Stimulated activated CD8-positive, alpha-beta memory T cell treated with anti-CD3 and anti-CD28 coated beads, Interleukin-4, amount 100 ng/mL, for 4 hours (primary cell): ENCODE measurements at places on chromosomes 12 and 14.

DNA sequence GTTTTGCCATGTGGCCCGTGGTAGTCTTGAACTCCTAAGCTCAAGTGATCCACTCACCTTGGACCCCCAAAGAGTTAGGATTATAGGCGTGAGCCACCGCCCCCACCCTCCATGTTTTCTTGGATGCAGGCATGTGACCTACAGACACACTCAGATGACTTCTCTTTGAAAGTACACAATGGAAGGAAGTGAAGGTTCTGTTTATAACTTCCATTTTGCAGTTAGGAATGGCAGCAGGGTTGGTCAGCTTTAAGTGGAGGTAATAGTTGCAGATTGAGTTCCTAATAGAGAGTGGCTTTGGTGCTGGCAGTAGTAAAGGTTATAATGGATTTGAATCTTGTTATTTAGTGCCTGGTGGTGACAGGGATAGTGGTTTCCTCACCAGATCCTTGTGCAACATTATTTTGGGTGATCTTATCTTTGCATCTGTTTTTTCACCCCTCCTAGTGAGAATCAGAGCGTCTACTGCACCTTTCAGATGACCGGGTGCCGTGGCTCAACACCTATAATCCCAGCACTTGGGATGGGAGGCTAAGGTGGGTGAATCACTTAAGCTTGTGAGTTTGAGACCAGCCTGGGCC, 15.3 kb downstream of the LARP4 start:
- DNase-seq, result no peak

DNA sequence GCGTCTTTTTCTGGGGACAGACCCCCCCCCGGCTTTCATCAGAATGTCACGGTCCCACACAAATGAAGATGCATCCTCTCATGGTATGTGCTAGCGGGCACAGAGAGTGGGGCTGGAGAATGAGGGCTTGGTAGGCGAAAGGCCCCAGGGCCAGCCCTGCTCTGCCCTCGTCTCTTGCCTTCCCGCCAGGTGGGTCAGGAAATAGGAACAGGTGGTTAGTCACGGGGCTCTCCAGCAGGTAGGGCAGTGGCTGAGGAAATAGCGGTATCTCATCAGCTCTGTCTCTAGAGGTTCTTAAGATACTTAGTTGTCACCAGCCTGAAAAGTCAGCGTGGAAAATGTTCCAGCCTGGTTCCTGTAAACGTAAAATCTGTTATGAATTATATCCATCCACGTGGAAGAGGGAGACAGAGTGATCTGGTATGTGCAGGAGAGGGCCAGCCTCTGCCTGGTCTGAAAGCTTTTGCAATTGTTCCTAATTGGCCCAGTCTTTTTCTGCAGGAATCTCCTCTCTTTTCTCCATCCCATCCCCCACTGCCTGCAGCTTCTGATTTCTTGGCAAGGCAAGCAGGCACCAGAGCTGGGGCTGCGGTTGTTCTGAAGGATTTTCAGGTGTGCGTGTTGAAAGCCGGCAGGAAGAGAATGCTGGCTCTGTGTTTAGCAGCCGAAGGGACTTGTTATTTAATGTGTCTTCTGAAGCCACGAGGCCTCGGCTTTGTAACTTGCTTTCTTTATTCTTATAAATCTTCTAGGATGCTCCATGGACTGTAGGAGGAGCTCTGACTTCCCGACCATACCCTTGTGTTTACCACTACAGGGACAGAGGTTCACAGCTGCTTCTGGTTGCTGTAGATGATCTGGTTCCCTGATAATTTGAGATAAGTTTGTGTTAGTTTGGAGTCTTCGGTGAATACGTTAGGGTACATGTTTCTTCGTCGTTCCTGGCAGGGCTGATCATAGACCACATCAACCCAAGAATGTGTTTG, 131.1 kb downstream of the CACNA1C start:
- no peak for DNase-seq

DNA sequence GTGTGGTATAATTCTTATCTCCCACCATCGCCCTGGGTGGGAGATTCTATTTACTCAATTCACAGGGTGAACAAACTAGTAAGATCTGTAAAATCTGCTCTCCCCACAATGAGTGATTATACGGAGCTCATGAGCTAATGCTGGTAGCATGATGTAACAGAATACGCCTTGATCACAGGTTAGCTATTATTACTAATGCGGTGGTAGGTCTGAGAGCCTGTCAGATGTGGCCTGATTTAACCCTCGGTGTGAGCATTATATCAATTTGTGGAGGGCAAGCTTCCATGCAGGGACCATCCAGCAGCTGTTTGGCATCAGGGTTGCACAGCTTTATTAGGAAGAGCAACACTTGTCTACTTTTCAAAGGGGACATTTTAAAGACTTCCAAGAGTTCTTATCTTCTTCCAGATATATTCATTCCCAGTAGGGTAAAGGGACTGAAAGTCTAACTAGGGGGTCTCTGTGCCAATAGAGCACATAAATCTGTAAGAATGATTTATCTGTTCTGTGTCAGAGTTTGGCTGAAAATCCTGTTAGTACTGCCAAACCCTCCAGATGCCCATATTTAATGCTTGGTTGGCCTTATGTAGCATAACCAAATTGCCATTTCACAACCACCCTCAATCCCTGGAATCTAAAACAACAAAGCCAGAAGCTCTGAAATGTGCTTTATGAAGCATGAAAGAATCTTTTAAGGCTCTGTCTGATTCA, 18.7 kb downstream of the TSHR start:
- no peak for DNase-seq

- no peak for DNase-seq
Observed at GRCh38 chr12:39795481-39795880, 175.9 kb upstream of the ABCD2 start.

DNA sequence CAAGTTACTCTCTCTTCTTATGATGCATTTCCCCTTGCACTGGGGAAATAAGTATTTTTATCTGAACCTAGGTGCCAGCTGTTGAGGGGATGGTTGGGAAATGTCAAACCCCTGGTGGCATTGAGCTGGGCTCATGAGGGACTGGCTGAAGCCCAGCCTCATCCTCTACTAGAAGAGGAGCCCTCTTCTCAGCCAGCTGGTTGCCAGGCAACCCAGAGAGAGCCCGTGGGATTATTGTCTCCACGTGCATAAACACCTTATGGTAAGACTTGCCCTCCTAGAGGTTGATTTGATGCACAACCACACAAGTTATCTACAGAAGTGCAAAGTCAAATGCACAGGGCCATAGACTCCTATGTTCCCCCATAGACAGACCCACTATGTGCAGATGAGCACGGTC, 89.8 kb downstream of the WSCD2 start:
- no peak for DNase-seq

DNA sequence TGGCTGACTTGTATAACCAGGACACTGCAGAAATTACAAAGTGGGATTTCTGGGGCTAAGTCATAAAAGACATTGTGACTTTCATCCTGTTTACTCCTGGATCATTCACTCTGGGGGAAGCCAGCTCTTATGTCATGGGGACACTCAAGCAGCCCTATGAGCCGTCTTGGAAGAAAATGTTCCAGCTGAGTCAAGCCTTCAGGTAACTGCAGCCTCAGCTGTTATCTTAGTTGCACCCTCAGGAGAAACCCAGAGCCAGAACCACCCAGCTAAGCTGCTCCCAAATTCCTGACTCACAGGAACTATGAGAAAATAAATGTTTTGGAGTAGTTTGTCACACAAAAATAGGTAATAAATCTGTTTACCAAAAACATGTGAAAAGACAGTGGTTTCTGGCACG, 43.1 kb upstream of the GXYLT1 start:
- no peak for DNase-seq

GRCh38 chr12:82638324-82638723, 48.4 kb upstream of the TMTC2 start:
- DNase-seq, result no peak

DNA sequence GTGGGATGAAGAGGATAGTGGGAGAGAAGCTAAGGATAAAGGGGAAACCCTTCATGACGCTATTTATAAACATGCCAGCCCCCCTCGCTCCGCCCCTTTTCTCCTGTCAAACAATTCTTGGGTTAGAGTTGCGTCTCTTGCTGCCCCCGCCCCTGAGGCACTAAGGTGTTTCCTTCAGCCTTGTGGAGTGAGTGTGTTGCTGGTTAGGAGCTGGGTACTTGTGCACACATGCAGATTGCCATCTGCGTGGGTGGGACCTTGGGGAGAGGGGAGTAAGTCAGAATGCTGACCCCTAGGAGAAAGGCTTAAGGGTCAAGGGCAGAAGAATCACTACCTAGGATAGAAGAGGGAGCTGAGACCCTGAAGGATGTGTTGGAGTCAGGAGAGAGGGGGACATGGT, 5.4 kb downstream of the FOXJ2 start:
- DNase-seq, result no peak

GRCh38 chr14:23432946-23433345, 2.5 kb downstream of the MYH7 start:
- DNase-seq, result no peak

- no peak for DNase-seq
Observed at GRCh38 chr14:29311983-29312382, 545.4 kb downstream of the FOXG1 start.

GRCh38 chr12:48038085-48038484, 33.8 kb upstream of the COL2A1 start:
- no peak for DNase-seq

DNA sequence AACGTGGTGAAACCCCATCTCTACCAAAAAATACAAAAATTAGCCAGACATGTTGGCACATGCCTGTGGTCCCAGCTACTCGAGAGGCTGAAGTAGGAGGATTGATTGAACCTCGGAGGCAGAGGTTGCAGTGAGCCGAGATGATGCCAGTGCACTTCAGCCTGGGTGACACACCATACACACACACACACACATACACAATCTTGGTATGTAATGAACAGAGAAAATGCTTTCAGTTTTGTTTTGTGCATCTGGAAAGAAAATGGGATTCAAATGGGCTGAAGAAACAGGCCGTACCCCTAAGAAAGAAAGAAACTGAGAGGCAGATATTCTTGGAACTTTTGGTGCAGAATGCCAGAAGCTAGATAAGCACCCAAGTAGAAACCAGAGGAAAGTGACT, 107.2 kb downstream of the PDE3A start:
- no peak for DNase-seq

- no peak for DNase-seq
Observed at GRCh38 chr14:22545842-22546721, 42.9 kb downstream of the DAD1 start.

DNA sequence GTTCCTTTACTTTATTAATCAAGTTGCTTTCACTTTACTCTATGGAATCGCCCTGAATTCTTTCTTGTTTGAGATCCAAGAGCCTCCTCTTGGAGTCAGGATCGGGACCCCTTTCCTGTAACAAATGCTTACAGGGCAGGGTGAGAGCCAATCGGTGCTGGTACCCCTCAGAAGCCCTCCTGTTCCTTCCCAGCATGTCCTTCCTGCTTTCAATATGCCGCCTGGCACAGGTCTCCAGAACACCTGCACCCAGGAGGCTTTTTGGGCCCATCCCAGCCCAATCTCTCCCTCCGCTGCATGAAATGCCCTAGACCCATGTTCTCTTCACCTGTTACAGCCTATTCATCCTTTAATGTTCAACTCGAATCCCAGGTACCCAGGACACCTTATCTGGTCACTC, 122.2 kb downstream of the FOXN3 start:
- DNase-seq, result no peak

DNA sequence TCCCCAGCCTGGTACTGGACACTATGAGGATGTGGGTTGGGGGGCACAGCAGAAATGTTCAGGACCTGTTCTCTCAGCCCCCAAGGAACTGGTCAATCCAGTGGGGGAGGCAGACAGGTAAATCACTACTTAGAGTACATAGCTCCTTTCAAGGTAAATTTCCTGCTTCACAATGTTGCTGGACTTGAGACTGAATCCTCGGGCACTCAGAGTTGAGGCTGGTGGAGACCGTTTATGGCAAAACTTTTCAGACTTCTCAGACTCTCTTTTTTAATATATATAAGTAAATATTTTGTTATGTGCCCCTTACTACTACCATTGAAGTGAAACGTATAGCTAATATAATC, 483 bp upstream of the SERPINA10 start:
- no peak for DNase-seq

GRCh38 chr14:83780321-83780720, 1749.6 kb upstream of the FLRT2 start:
- no peak for DNase-seq

DNA sequence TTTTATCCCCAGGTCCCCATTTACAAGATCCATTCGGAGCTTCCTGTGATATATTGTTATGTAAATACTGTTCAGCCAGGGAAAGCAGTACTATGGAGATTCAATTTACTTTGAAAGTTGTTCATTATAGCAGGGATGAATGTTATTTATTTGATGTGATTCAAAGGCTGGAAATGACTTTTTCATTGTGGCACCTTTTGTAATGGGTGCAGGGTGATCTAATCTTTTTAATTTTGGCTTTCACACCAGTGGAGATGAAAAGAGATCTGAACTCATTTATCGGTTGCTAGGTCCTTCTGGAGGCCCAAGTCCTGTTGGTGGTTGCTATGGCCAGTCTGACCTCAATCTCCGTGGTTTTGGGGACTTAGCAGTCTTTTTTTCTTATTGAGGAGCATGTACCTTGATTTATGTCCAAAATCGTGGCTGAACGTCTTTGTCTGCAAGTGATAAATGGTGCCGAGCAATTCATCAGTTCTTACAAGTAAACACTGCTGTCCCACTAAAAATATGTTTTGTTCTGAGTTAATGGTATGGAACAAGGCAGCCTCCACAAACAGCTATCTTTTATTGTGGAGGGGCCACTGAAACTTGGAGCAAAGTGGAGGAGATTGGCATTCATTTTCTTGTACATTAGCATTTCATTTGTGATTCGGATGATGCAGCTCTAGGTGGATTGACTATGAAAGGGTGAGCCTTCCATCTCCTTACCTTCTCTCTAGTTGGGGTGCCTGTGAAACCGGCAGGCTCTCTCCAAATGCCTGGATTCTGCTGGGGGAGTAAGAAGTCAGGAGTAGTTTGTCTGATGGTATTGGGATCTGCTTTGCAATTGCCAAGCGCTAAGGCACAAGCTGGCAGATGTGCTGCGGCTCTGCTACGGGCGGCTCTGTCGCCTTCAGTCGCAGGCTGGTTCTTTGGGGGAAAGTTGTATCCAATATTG, 2.0 kb downstream of the RMST start:
- DNase-seq, result no peak

GRCh38 chr14:94305620-94306019, 12.6 kb upstream of the SERPINA10 start:
- no peak for DNase-seq

- DNase-seq, result no peak
Observed at GRCh38 chr14:64788706-64789105, 84.5 kb downstream of the PLEKHG3 start.
